Activated T-cell treated with anti-CD3 and anti-CD28 coated beads, Interleukin-2, amount 50 U/mL, for 1 hour (primary cell): ENCODE measurements at places on chromosomes 4 and X.

DNA sequence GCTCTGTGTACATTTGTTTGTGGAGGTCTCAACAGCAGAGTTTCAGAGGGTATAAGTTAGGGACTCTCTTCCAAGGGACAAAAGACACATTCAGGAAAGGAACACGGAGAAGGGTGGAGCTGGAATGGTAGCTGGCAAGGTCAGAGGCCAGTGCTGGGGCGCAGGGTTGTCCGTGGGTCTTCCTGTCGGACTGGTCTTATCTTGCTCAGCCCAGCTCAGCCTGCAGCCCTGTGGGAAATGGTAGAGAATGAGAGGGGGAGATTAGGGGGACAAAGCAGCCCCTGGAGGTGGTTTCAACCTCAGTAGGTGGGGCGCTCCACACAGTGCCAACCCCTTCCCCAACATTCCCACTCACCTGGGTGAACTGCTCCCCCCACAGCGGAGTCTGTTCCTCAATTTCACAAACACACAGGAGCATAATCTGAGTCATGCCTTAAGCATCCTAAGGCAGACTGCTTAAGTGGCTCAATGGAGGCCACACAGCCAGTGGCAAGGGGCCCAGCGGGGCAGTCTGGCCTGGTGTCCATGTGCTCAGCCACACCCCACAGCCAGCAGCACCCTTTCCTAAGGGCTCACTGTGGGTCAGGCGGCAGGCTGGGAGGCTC, 6.9 kb upstream of the HDAC6 start:
- no peak for DNase-seq

- no peak for DNase-seq
Observed at GRCh38 chrX:139692908-139693307, 15.1 kb downstream of the MCF2 start.

- DNase-seq: no peak
Observed at GRCh38 chrX:37894725-37895124, 47.4 kb upstream of the DYNLT3 start.

DNA sequence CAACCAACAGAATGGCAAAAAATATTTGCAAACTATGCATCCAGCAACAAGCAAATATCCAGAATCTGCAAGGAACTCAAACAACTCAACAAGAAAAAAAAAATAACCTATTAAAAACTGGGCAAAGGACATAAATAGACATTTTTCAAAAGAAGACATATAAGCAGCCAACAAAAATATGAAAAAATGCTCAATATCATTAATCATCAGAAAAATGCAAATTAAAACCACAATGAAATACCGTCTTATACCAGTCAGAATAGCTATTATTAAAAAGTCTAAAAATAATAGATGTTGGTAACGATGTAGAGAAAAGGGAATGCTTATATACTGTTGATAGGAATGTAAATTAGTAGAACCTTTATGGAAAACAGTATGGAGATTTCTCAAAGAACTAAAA, 53.4 kb downstream of the WDR19 start:
- DNase-seq: no peak

DNA sequence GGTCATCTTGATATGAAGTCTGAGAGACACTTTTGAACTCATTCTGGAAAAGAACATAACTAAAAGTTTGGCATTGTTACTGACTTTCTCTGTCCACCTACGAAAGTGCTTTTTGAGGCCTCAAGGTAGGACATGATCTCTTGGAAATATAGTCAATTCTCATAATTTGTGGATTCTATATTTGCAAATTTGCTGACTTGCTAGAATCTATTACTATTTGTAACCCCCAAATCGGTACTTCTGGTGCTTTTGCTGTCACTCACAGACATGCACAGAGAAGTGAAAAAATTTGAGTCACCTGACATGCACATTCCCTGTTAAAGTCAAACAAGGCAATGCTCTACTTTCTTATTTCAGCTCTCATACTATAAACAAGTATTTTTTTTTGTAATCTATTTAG, 35.6 kb downstream of the TSPAN7 start:
- no peak for DNase-seq

- no peak for DNase-seq
Observed at GRCh38 chr4:5012958-5013357, 6.3 kb downstream of the CYTL1 start.
